ENCODE measurements at places on chromosomes 6 and 20. TPM values are rescaled to one million over a fixed set of nuclear protein-coding genes. Genes with fewer than 3 reads are reported as not detected.

The GSTA2 gene
- not detected for total RNA-seq

The IL20RA gene
- 1.7 TPM for total RNA-seq

The CFB gene
- total RNA-seq = 0.92 TPM

The UTRN gene
- total RNA-seq = 40.2 TPM

The DST gene
- total RNA-seq = 285 TPM

The SLC22A16 gene
- not detected for total RNA-seq

The SCRT2 gene
- total RNA-seq = not detected

The DYNLT1 gene
- 114 TPM for total RNA-seq

Data from foreskin keratinocyte (primary cell).